ENCODE measurements at places on chromosomes 3 and 15.

- DNase-seq, result no peak
Observed at GRCh38 chr3:19107719-19108118, 40.6 kb upstream of the KCNH8 start.

- no peak for DNase-seq
Observed at GRCh38 chr15:95266451-95267061, 1035.2 kb downstream of the MCTP2 start.

DNA sequence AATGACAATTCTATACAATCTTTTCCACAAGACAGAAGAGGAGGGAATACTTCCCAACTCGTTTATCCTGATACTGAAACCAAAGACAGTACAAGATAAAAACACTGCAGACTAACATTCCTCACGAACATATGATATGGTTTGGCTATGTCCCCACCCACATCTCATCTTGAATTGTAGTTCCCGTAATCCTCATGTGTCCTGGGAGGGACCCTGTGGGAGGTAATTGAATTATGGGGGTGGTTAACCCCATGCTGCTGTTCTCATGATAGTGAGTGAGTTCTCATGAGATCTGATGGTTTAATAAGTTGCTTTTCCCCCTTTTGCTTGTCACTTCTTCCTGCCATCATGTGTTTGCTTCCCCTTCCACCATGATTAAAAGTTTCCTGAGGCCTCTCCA, 83.9 kb upstream of the PROK2 start:
- no peak for DNase-seq

- no peak for DNase-seq
Observed at GRCh38 chr3:43707998-43708397, 17.3 kb downstream of the ABHD5 start.

GRCh38 chr3:178172121-178172520, 364.1 kb upstream of the KCNMB2 start:
- DNase-seq, result no peak

DNA sequence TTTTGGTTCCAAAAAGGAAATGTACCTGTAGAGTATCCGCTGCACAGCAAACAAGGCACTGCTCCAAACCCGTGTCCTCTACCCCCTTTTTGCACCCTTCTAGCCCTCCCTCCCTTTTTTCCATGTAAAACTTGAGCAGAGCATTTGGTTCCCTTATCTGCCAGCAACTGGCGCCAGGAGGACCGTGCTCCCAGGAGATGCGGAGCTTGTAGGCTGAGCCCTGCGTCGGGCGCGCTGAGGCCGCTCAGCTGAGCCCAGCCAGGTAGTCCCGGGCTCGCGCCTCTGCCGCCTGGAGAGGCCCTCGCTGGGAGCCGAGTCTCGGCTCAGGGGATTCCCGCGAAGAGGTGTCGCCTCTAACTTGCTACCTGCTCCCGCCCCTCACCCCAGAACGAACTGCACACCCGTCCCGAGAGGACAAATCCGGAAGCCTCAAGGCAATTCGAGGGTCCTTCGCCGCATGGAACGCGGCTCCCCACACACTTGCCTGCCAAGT, 575 bp downstream of the TRPM7 start:
- DNase-seq, result peak; percentile 80

DNA sequence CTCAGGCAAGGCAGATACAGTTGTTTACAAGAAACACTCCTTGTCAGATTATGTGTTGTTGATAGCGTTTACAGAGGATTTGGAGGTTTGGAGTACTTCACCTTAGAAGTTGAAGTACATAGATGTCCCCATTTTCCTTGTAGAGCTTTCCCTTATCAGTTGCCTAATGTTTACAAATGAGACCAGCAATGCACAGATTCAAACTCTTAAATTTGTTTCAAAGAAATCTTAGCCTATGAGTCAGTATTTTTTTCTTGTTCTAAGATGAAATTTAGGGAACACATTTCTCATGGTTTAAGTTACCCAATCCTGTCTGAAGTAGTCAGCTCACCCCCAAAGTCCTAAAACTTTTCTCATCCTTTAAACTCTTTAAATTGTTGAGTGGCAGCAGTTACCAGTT, 6.3 kb upstream of the EIF5A2 start:
- DNase-seq, result no peak

- DNase-seq, result no peak
Observed at GRCh38 chr15:65914981-65915925, 46.0 kb downstream of the RAB11A start.

GRCh38 chr3:1462371-1462770, 369.5 kb downstream of the CNTN6 start:
- no peak for DNase-seq

DNA sequence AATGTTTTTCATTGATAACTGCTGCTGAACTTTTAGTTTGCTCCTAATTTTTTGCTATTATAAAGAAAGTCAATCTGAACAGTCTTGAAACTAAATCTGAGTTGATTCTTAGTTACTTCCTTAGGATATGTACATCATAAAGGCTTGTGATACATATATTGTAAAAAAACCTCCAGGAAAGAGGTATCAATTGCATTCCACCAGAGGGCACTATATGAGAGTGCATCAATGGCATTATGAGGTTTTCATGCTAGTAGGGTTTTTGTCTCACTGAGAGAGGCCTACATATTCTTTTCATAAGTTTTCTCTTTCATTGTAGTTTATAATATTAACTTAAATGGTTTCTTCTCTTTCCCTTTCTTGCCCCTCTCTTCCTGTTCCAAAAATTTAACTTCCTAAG, 46.9 kb downstream of the PIK3R4 start:
- DNase-seq, result peak; percentile 34

- no peak for DNase-seq
Observed at GRCh38 chr3:128196647-128197046, 43.4 kb downstream of the EEFSEC start.

DNA sequence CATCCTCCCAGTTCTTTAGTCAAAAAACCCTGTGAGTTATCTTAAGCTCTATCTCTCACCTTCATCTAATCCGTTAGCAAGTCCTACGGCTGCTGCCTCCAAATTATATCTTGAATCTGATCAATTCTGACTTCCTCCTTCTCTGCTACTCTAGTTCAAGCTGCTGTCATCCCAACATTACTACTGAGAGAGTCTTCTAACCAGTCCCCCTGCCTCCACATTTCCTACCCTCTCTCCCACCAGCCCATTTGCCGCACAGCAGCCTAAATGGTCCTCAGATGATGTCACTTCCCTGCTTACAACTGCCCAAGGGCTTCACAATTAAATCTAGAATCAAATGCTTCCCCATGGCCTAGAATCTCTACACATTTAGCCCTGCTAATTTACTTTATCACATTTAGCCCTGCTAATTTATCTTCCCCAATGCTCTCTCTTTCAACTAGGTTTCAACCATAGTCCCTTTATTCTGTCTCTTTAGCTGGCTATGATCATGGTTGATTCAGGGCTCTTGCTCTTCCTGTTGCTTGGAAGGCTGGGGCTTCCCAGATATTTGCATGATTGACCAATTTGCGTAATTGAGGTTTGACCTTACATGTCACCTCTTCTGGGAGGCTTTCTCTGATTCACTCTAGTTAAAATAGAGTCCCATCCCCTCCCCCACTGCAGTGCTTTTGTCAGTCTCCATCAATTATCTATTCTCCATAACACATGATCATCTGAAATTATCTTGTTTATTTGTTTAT, 11.0 kb upstream of the ARL14 start:
- DNase-seq, result no peak

DNA sequence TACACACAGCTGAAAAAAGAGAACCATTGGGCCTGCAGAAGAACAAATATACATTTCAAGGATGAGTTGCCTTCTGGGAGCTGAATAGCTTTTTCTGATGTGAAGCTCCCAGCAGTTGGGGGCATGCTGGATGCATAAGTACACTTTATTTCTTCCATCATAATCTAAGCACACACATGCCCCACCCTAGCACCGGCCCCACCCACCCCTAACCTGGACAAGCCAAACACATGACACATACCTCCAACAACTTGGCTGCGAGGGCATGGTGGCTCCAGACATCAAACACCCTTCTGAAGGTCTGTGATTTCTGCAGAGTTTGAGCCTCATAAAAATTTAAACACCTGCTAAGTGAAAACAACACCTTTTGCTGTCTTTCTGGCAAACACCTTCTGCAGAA, 307.2 kb upstream of the TRIM42 start:
- DNase-seq, result no peak

GRCh38 chr15:40241269-40242212, 2.7 kb downstream of the PAK6 start:
- no peak for DNase-seq
